ENCODE measurements at places on chromosomes 1 and 21.
A peak's percentile ranks its signal among the peaks of the same experiment; 100 is the strongest.

DNA sequence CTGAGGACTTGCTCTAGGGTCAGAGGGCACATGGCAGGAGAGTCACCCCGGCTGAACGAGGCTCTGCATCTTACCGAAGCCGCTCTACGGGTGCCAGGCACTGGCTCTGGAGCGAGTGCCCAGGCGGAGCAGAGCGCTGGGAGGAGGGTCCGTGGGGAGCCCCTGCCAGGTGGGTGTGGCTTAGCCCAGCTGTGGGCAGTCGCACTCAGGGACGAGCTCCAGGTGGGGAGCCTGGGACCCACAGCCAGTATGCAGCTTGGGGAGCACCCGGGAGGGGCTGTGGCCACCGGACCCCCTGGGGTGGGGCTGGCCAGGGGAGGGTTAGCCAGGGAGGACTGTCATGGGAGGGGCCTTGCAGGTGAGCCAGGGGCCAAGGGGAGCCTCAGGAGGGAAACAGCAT lies 3.8 kb downstream of the AGRN start:
- no peak for DNase-seq

GRCh38 chr1:10450156-10450814 lies 454 bp downstream of the CORT start:
- DNase-seq: no peak

GRCh38 chr1:37701051-37701450 lies 8.7 kb downstream of the CDCA8 start:
- no peak for DNase-seq

GRCh38 chr1:170559166-170559565 lies 27.2 kb downstream of the GORAB start:
- no peak for DNase-seq

- no peak for DNase-seq
Observed at GRCh38 chr1:109895720-109896504, 14.7 kb upstream of the CSF1 start.

DNA sequence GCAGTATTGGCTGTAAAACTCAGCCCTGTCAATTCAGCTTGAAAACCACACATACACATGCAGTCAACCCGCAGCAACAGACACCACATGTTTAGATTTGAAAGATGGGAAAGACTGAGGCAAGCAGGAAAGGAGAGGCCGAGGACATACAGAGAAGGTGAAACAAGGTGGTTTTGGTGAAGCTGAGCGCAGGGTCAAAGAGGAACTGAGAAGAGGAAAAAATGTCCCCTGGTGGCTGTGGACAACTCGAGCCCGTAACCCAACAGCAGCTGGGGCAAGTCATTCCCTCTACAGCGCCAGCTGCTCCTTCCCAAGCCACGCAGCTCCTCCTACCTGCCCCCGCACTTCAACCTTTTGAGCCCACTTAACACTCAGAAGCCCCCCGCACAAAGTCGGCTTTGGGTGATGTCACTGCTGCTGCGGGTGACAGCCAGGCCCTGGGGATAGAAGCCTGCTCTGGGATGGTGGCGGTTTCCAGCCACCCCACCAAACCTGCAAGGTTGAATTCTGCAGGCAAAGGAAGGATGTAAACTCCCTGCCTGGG lies 63.0 kb downstream of the KCNN3 start:
- DNase-seq: no peak

- DNase-seq: no peak
Observed at GRCh38 chr1:3599816-3600215, 11.5 kb downstream of the MEGF6 start.

GRCh38 chr21:32082466-32082865 lies 196.4 kb downstream of the MIS18A start:
- DNase-seq: no peak

- DNase-seq: no peak
Observed at GRCh38 chr1:169240449-169241232, 127.0 kb downstream of the NME7 start.

- DNase-seq: no peak
Observed at GRCh38 chr1:203065191-203065590, 20.6 kb downstream of the MYOG start.

DNA sequence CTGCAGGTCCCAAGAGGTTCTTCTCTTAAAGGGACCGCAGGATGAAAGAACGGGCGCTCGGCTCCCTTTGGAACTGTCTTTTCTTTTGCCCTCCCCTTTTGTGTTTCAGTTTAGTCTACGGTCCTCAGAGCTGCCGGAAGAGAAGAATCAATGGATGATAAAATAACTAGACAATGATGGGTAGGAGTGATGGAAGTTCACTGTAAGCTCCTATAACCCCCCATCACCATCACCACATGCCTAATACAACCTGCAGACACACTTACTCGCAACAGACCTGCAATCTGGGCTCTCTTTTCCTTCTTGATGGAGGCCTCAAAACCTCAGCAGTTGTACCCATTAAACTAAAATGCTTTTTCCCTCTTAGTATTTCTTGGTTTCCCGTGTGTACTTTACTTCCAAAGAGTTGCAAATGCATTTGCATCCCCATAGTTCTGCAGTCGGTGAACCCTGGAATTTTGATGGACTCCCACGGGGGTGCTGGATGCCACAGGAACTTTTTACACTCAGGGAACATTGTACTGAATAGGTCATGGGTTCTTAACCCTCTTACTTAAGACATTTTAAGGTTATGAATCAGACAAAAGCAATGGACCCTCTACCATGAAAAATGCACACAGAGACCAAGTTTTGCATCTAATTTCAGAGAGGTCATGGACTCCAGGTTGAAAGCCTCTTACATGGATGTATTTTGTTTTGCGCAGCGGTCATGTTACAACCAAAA lies 633 bp upstream of the RFX5 start:
- DNase-seq: no peak

- no peak for DNase-seq
Observed at GRCh38 chr1:66768965-66769364, 16.7 kb downstream of the DYNLT5 start.

GRCh38 chr1:26096471-26096870 lies 15.2 kb upstream of the PDIK1L start:
- DNase-seq: no peak

DNA sequence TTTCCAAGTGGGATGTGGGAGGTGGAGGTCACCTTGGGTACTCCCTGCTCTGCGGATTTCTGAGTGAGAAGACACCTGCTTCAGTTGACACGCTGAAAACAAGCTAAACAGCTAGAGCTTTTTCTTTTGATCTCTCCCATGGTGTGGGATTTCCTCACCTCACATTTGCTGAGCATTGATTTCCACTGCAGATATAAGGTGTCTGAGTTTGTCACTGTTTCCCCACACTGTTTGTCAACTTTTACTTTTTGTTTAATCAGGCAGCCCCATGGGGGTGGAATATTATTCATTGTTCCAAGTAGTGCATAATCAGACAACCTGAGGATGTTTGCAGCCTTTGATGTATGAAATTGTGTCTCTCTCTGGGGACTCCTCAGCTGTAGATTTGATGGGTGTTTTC lies 49.5 kb downstream of the FASLG start:
- peak; percentile 31 for DNase-seq

DNA sequence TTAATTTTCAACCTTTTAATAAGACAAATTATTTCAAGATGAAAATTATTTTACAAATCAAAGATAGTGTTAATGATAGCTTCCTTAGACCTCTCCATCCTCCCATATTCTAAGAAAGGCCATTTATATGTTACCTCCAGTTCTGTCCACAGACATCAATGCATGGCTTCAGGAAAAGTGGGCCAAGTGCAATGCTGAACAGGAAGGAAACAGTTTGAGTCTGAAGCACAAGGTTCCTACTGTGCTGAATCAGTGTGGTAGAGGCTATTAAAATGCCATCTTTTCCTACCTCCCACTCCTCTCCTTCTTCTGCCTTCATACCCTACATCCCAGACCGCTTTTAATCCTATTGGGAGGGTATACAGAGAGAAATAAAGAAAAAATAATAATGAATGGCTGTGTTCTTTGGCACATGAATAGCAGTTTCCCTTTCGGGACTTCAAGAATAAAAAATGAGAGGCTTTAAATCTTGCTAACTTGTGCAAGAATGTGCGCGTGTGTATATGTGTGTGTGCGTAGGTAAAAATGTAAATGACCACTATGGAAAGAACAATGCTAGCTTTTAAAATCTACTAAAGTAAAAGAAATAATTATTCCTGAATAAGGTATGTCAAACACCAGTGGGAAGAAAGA lies 62.6 kb upstream of the C1orf105 start:
- no peak for DNase-seq
